ENCODE measurements at places on chromosomes 5 and 9.

- DNase-seq, result no peak
These were observed 32.7 kb upstream of the ARAP3 start for GRCh38 chr5:141714542-141715310.

DNA sequence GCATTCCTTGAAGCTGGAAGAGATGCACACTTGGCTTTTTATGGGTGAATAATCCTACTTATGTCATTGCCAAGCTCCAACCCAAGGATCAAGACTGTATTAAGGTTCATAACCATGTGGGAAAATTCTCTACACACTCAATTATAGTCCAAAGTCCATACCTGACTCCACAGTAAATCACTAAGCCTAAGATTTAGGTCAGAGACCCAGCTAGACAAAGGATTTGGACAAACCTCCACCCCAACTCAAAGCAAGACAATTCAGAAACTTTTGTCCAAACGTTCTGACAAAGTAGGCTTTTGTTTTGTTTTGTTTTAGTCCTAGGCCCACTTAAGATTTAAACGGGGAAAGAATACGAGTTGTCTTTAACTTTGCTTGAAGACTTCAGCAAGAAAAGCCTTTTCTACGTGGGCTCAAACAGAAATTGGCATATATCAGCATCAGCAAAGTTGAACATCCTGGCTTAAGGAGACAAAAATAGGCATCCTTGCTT, 1.7 kb downstream of the MEGF9 start:
- DNase-seq, result no peak

- no peak for DNase-seq
These were observed 403.7 kb upstream of the ZNF608 start for GRCh38 chr5:125150041-125150669.

DNA sequence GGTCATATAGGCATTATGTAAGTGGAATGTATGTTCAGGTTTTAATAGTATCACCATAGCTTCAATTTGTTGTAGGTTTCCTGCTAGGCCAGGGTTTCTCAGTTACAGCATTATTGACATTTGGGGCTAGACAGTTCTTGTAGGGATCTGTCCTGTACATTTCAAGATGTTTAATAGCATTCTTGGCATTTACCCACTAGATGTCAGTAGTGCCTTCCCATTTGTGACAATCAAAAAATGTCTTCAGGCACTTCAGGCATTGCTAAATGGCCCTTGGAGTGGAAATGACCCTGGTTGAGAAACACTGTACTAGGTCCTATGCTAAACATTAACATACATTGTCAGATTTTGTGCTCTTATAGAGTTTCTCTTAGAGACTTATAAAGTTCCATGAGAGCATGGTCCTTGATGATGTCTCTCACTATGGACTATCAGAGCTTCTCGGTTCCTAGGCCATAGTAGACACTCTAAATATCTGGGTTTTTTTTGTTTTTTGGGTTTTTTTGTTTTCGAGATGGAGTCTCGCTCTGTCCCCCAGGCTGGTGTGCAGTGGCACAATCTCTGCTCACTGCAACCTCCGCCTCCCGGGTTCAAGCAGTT, 1.4 kb downstream of the KIF20A start:
- DNase-seq, result no peak

DNA sequence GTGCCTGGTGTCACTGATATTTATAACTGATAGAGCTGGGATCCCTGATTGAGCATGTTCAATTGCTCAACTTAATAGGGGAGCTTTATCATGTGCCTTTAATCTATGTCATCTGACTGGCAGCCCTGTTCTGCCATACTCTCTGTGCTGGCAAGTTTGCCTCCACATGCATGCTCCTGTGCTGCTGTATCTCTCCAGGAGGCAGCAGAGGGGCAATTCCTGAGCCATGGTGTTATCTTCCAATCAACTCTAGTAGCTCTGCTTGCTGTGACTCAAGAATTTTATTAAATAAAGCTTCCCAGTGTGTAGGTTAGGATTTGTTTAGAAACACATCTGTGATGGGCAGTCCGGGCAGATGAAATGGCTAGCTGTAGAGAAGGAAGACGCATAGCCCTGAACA, 642.0 kb downstream of the KIF4B start:
- no peak for DNase-seq

- DNase-seq, result no peak
These were observed 18.7 kb downstream of the IFT74 start for GRCh38 chr9:26974927-26975326.

Measured in stimulated activated CD4-positive, alpha-beta T cell treated with anti-CD3 and anti-CD28 coated beads, Interleukin-12 subunit alpha, Interleukin-12 subunit beta, amount 100 ng/mL, for 48 hours (primary cell).